ENCODE measurements at places on chromosomes 5 and 9.

DNA sequence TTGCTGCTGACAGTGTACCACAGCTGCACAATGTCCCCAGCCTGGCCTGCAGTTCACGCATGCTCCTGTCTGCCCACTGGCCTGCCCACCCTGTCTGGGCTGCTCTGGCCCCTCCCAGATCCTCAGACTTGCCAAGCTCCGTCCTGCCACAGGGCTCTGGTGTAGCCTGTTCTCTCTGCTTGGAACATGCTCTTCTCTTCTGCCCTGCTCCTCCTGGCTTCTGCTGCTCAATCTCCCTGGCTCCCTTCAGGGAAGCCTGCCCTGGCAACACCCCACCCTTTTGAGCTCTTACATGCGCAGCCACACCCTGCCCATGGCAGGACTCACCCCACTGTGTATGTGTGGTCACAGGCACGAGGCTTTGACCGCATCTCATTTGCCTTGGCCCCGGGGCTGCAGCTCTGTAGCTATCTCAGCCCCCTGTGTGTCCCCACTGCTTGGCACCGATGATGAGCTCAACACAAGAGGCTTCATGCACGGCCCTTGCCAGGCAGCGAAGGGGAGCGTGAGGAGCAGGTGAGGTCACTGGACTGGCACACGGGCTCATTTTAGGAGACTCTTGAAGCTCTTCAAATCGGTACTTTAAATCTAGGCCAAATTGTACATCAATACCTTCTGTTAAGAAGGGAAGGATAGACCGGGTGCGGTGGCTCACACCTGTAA is 20.4 kb upstream of the BRD3 start:
- DNase-seq = no peak

DNA sequence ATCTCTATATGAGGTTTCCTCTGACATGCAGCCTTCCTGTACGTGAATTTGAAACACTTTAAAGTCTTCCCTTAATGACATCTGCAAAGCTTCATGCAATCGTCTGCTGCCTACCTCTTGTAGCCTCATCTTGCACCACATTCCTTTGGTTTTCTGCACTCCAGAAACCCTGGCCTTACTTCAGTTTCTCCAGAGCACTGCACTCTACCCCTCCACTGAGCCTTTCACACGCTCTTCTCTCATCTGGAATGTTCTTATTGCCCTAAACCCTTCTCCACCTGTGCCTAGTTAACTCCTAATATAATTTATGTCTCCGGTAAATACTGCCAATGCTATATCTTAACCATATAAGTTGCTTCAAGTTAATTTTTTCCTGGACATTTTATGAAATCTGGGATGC is 168.8 kb upstream of the SLC27A6 start:
- DNase-seq = no peak

DNA sequence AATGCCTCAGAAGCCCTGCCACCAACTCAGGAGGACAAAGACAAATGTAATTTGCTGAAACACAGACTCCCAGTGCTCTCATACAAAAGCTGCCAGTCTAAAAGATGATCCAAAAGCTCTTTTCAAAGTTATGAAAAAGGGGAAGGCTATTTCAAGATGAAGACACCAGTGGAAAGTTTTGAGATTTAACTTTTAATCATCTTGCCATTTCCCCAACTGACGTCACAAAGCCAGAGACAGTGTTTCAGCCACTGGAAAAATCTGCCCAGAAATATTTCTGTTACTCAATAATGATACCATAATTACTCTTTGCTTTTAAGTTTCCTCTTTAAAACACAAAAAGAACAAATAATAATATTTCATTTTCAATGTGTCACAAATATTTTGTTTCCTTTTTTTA is 20.9 kb downstream of the ENG start:
- DNase-seq = no peak

DNA sequence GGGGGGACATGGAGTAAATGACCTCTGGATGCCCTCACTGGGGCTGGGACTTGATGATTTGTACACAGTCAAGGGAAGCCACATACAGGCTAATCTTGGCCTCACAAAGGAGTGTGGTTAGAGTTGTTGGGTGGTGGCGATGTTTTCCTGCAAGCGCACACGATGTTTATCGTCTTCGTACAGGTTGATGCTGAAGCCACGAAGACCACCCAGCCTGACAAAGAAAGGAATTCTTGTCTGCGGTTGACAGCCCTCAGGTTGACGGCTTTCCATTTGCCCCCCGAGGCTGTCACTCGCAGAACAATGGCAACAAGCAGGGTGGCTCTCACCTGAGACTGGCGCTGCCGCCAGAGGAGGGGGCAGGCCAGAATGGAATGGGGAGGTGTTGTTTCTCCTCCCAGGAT is 14.1 kb upstream of the XPA start:
- DNase-seq = no peak

GRCh38 chr9:36007316-36007708 is 29.4 kb upstream of the RECK start:
- DNase-seq = no peak

- DNase-seq = no peak
These were observed 385.8 kb downstream of the EFNA5 start for GRCh38 chr5:107284822-107285525.

- DNase-seq = no peak
These were observed 24.8 kb downstream of the IL6ST start for GRCh38 chr5:55969956-55970355.

DNA sequence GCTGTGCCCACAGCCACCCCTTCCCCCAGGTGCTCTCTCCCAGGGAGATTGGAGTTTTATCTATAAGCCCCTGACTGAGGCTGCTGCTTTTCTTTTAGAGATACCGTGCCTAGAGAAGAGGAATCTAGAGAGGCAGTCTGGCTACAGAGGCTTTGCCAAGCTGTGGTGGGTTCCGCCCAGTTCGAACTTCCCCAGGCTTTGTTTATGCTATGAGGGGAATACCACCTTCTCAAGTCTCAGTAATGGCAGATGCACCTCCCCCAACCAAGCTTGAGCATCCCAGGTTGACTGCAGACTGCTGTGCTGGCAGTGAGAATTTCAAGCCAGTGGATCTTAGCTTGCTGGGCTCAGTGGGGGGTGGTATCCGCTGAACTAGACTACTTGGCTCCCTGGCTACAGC is 157.4 kb downstream of the CAAP1 start:
- no peak for DNase-seq

GRCh38 chr9:70034271-70034711 is 9.4 kb upstream of the MAMDC2 start:
- no peak for DNase-seq

GRCh38 chr5:2156358-2157059 is 273.8 kb upstream of the IRX4 start:
- no peak for DNase-seq

DNA sequence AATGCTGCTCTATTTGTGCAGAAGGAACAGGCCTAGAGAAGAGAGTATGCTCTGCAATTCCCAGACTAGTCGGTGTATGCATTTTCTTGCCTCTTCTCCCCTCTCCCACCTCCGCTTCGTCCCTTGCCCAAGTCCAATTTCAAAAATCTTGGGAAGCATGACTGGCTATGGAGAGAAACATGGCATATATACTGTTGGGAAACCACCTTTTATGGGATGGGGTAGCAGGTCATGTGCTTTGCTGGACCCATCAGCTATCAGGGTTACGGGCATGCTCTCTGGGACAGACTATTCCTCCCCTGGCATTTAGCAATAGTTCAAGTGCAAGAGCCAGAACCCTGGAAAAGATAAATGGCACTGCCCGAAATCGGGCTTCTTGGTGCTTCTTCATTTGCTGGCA is 12.0 kb downstream of the ISL1 start:
- DNase-seq = no peak
